Forelimb muscle (tissue), 1 donor: ENCODE measurements at places on chromosomes 11 and 22. TPM values are rescaled to one million over a fixed set of nuclear protein-coding genes. Genes with fewer than 3 reads are reported as not detected.

Gene OR51B5
- polyA plus RNA-seq = 0.15 TPM

Gene C1QTNF4
- 9.1 TPM for polyA plus RNA-seq

Gene CRYBB1
- polyA plus RNA-seq = 0.71 TPM

Gene SCARF2
- polyA plus RNA-seq = 13.1 TPM

Gene SPDYC
- polyA plus RNA-seq = not detected

Gene SMIM38
- 0.35 TPM for polyA plus RNA-seq

Gene RASD2
- polyA plus RNA-seq = 20.8 TPM

Gene CABP4
- 1.1 TPM for polyA plus RNA-seq

Gene CHRM1
- 0.09 TPM for polyA plus RNA-seq

Gene RFPL2
- polyA plus RNA-seq = 0.16 TPM

Gene ANO9
- polyA plus RNA-seq = 0.20 TPM

Gene OR52I2
- not detected for polyA plus RNA-seq

Gene FOLR2
- 19.8 TPM for polyA plus RNA-seq

Gene NRIP3
- 0.87 TPM for polyA plus RNA-seq

Gene C11orf16
- not detected for polyA plus RNA-seq

Gene BTG4
- polyA plus RNA-seq = not detected
